ENCODE measurements at places on chromosomes 1 and 21.

DNA sequence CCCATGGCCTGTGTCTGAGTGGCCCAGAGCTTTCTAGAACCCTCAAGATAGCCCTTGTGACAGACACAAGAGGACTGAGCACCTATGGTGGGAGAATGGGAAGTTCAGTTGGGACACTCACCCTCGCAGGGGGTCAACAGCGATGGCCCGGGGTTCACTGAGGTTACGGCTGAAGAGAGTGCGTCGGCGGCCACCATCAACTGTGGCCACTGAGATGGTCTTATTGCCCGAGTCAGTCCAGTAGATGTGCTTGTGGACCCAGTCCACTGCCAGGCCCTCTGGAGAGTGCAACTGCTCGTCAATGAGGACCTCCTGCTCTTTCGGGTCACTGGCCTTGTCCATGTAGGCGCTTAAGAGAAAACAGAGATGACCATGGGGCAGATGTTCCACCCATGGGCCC, 25.7 kb upstream of the MAGOH start:
- DNase-seq: no peak

- peak; percentile 70 for DNase-seq
Measured at GRCh38 chr21:27505516-27505915, 538.6 kb upstream of the ADAMTS5 start.

- DNase-seq: peak; percentile 37
Measured at GRCh38 chr1:247110627-247111258, 6.6 kb upstream of the ZNF669 start.

DNA sequence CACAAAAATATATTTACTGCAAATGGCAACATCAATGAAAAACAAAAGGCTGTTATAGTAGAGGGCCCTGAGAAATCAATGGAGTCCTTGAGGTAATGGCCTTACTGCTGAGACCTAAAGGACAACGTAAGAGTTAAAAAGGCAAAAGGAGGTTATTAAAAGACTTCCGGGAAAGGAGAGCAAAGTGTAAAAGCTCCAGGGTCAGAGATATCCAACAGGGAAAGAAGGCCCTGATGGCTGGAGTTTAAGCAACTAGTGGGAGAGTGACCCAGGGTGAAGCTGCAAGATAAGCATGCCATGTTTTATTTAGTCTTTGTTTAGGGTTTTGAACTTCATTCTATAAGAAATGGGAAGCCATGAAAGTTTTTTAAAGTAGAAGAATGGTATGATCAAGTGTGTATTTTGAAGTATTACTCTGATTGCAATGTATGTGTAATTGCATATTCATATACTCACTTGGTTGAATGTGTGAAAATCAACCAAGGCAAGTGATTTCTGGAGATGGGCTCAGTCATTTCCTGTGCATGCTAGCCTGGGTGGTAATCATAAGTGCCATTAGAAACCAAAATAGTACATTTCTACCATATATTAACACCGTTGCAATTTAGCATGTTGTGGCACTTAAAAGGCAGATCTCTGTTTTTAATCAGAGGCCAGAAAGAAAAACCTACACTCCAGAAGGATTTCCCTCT, 5.3 kb upstream of the DPYD start:
- DNase-seq: no peak

DNA sequence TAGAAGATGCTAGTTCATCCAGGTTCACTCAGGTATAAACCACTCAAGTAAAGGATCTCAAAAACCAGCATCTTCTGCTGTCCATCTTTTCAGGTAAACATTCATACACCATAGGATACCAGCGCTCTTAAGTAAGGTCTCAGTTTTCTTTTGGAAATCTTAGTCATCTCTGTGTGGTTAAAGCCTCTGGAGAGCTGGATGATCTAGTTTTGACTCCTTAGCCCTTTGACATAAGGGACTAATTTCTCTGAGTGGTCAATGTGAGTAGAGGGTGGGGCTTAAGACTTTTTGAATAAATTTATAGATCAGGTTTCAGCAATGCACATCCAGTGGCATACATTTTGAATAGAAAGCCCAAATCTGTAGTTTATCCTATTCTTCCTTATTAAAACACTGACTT, 92.3 kb downstream of the CTH start:
- peak; percentile 29 for DNase-seq

GRCh38 chr1:246703581-246703980, 20.6 kb upstream of the SCCPDH start:
- peak; percentile 43 for DNase-seq

GRCh38 chr21:17003763-17004373, 509.0 kb upstream of the CXADR start:
- no peak for DNase-seq

- no peak for DNase-seq
Measured at GRCh38 chr1:2906085-2906484, 104.6 kb upstream of the TTC34 start.

- DNase-seq: peak; percentile 43
Measured at GRCh38 chr1:9615316-9616063, 26.8 kb downstream of the TMEM201 start.

GRCh38 chr1:9780554-9781110, 43.1 kb downstream of the CLSTN1 start:
- no peak for DNase-seq

DNA sequence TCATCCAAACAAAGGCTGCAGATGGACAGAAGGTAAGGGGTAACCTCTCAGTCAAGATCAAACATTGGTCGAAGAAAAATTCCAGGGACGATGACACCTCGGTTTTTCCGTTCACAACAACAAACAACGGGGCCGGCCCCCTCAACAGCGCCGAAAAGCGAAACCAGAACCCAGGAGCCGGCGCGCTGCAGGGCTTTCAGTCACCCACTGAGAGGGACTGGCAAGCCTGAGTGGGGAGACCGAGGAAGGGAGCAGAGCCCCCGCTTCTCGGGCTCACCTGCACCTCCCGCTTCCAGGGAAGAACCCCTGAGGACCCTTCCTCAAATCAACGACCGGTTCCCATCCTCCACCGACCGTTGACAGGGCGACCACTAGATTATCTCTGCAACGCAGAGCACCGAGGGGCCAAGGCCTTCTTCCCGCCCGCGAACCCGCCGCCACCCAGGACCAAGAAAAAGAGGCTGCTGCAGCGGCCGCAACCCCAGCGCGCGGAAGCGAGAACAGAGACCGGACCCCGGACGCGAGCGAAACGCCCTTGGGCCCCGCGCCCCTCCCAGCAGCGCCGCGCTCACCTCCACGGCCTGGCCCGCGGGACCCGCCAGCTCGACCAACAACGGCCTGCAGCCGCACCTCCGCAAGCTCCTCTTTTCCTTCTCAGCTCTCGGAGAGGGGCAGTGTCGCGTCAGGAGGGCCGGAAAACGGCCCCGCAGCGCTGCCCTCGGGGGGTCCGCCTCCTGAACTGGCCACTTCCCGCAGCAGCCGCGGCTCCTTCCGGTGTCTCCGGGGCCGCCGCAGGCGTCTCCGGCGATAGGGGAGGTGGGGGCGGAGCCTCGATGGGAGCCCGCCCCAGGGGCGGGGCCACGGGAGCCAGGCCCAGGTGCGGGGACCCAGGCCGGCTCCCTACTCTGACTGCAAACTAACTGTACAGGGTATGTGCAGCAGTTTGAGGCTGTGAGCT, at the start of gene USP33:
Gene USP33 (minus strand): TSS at position 782 of the 958 bp plus-strand sequence. CDS start 18,155 bp downstream, outside the sequence.
- DNase-seq: peak; percentile 69

DNA sequence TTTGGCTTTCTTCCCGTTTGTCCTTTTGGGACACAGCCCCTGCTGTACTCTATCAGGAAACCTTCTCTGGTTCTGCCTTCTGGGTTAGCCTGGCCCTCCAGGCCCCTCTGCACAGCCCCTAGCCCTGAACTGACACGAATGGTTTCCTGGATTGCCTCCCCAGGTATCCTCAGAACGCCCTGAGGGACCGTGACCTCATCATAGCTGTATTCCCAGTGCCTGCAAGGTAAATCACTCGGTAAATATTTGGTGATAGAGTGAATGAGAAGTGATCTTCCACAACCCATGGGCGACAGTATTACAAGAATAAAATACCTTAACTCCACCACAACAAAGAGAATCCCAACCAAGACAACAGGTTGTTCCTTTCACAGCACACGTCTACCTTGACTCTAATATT, 637.2 kb downstream of the SMYD3 start:
- no peak for DNase-seq

GRCh38 chr1:226884966-226885820, 14.8 kb downstream of the PSEN2 start:
- DNase-seq: no peak

DNA sequence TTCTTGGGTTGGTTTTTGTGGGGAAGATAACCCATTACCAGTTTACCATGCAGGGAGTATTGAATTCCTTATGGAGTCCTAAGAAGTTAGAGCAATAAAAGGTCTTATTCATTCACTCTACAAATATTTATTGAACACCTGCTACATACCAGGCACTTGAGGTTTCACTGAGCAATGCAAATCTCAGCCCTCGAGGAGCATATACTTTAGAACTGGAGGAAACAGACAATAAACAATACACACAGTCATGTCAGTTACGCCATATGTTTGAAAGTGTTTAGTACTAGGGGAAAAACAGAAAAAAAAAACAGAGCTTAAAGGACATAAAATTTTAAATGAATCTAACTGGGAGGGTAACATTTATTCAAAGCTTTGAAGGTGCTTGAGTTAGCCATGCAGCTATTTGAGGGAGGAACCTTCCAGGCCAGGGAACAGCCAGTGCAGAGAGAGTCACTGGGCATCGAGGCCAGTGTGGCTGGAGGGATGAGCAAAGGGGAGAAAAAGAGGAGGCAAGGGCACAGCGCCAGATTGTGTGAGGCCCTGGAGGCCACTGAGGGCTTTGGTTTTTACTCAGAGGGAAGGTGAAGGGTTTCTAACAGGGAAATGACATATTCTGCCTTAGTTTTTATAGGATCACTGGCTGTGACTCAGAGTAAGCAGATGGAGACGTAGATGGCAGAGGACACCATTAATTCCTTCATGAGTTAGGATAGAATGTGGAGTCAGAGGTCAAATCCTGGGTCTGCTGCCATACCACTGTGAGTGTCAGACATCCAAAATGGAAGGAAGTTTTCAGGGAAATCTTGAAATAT, 32.7 kb downstream of the C1orf21 start:
- DNase-seq: peak; percentile 27

GRCh38 chr21:30718239-30718909, at the start of gene KRTAP21-3:
KRTAP21-3 (minus strand) TSS chr21:30718777; CDS start chr21:30718759, 18 bp downstream.
- DNase-seq: no peak

DNA sequence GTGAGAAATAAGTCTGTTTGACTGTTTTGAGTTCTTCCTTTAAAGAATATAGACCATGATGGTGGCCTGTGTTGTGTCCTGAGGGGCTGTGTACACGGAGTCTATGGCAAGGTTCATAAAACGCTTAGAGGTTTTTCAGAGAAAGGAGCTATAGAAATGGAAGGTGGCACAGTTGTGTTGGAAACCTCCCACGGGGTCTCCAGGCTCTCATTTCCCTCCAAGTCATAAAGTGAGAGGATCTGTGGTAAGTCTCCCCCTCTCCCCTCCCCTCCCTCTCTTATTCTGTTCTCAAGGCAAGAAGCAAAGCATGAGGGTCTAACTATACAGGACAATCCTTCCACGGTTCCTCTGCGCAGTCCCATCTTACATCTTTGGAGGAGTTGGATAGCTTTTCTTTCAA, 139.2 kb downstream of the KIF26B start:
- DNase-seq: no peak

DNA sequence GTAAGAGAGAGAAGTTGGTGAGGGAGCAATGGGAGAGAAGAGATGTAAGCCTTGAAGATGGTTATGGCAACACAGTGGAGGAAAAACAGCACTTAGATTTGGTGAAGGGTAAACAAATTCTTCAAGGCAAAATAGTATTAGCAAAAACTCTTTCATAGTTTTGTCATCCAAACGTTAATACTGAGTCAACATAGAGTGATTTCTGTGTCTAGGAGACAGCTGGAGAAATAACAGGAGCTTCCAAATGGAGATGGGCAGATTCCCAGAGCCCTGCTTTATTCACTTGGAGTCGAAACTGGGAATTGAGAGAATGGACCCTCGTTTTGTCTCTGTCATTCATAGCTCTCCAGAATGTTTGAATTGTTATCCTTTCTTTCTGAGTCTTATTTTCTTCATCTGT, 68.3 kb downstream of the PLA2G4A start:
- DNase-seq: no peak

DNA sequence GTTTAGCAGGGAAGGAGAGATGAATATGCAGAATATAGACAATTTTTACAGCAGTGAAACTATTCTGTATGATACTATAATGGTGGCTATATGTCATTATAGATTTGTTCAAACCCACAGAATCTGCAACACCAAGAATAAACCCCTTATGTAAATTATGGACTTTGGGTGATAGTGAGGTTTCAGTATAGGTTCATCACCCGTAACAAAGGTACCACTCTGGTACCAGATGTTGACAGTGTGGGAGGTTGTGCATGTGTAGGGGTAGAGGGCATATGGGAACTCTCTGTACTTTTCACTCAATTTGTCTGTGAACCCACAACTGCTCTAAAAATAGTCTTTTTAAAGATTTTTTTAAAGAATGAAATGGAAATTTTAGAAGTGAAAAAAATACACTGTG, 29.9 kb upstream of the PRDX6 start:
- DNase-seq: no peak

DNA sequence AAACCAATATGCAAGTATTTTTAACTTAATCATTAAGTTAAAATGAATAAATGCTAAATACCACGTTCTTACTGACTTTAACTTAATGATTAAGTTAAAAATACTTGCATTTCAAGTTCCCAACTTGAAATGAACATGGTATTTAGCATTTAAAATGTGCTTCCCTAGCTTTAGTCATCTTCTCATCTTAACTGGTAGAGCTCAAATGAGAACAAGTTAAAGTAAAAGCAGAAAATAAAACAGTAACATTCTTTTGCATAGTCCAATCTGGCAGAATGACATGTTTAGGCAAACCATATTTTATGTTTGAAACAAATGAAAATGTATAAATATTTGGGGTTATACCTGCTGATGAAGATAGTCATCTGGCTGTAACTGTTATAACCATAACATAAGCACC, 186.0 kb downstream of the APP start:
- no peak for DNase-seq

- no peak for DNase-seq
Measured at GRCh38 chr1:180173451-180173850, 18.8 kb downstream of the QSOX1 start.

DNA sequence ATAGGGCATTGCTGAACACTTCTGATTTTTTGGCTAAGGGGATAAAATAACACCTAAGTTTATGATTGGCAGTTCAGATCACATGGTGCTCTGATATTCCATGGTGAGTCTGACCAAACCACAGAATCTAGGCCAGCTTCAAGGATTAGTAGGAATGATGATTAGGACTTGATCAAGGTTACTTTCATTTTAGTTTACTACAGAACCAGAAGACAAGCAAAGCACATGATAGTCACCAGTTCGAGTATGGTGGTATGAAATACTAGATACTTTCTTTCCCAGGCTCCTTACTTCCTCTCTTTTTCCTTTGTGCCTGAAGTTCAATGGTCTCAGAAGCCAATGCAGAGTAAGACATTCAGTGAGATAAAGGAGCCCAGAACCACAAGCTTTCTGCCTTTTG, 26.6 kb downstream of the S100A10 start:
- peak; percentile 78 for DNase-seq

- DNase-seq: peak; percentile 77
Measured at GRCh38 chr21:15732290-15732995, 2.7 kb downstream of the USP25 start.

GRCh38 chr1:15797614-15798390, 9.6 kb downstream of the UQCRHL start:
- DNase-seq: peak; percentile 83

Data from amniotic epithelial cell (primary cell).